Breast epithelium (tissue), 4 donors: ENCODE measurements at places on chromosomes 6 and 20. TPM values are rescaled to one million over a fixed set of nuclear protein-coding genes. Genes with fewer than 3 reads are reported as not detected.

DNA sequence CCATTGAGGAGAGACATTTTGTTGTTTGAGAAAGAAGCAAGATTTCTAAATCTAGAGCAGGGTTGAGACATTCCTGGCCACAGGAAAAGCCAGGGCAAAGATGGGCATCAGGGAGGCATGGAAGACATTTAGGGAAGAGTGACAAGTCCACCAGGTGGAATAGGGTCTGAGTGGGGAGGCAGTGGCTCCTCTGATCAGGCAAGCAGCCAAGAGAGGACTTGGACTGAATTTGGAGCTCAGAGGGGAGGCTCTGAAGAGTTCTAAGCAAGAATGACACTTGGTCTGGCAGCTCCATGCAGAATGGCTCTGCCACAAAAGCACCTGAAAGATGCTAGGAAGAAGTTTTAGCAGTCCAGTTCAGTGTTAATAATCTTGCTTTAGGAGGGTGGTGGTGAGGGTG, 120.8 kb downstream of the FYN start:
- DNase-seq = no peak

DNA sequence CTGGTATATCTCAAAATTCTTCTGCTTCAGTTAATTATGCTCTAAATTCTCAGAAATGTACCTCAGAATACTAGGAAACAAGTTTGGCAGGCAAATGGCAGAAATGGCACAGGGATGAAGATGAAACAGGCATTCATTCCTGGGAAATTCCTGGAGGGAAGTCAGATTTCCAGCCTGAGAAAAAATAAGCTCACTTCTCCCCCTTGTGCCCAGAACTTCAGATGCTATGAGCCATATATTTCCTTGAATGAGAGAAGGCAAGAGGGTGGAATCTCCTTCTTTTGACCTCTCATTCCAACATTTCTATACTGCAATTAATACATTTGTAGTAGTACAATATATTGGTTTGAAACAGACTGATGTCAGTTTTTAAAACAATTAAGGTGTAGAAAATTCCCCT, 22.8 kb downstream of the RGS17 start:
- DNase-seq = no peak

DNA sequence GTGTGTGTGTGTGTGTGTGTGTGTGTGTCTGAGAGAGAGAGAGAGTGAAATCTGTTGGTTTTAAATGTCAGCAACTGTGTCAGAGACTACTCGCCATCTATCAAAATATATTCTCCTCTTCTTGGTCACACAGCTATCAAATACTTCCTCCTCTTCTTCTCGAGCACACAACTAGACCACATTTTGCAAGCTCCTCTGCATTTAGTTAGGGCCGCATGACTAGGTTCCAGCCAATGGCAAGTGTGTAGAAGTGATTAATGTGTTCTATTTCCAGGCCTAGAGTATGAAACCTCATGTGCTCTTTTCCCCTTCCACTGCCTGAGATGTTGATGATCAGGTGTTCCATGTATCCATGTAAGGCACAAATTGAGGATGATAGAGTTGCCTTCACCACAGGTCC, 278.5 kb upstream of the MARCKS start:
- DNase-seq = no peak

Gene EPPIN
- total RNA-seq = not detected

- DNase-seq = no peak
Observed at GRCh38 chr6:148116001-148116400, 226.6 kb upstream of the SASH1 start.

Gene GFRAL
- total RNA-seq = not detected

DNA sequence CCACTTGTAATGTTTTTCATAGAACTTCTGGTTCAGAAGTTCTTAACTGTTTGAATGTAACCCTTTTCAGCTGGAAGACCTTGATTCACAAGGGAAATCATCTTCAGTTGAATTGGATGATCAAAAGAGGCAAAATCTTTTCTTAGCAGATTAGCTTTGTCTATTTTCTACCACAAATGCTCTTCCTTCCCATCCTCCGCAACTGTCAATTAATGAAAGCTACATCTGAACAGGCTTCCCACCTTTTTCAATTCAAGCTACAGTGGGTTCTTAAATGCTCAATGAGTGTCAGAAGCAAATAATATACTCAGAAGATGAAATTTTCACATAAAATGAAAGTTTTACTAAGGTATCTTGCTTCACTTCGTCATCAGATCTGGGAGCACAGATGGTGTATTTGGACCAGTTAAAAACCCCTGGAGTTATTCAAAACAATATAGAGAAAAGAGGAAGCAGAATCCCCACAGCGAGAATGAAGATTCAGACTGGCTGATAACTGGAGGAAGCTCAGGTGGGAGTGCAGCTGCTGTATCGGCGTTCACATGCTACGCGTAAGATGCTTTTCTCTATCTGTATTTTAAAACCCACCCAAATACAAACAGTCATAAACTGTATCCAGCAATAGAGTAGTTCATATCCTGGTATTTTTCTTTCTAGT, 19.4 kb downstream of the QRSL1 start:
- no peak for DNase-seq

DNA sequence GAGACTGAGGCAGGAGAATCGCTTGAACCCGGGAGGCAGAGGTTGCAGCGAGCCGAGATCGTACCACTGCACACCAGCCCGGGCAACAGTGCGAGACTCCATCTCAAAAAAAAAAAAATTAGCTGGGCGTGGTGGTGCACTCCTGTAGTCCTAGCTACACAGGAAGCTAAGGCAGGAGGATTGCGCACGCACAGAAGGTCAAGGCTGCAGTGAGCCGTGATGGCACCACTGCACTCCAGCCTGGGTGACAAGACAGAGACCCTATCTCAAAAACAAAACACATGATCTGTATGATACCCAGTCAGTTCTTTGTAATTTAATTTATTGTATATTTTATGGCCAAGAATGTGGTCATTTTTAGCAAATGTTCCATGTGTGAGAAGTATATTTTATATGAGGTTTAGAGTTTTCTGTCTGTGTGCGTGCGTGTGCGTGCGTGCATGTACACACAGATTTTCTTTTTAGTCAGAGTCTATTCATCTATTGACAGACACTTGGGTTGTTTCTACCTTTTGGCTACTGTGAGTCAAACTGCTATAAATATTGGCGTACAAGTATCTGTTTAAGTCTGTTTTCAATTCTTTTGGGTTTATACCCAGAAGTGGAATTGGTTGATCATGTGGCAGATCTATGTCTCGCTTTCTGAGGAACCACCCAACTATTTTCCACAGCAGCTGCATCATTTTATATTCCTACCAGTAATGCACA, 22.2 kb upstream of the MYL9 start:
- no peak for DNase-seq
